ENCODE measurements at places on chromosomes 1 and 21.

GRCh38 chr1:99964806-99965205, 5.0 kb upstream of the SLC35A3 start:
- DNase-seq: no peak

- DNase-seq: no peak
Measured at GRCh38 chr1:48003741-48004531, 6.8 kb upstream of the TRABD2B start.

GRCh38 chr1:25711555-25712298, 88.3 kb upstream of the SELENON start:
- no peak for DNase-seq

DNA sequence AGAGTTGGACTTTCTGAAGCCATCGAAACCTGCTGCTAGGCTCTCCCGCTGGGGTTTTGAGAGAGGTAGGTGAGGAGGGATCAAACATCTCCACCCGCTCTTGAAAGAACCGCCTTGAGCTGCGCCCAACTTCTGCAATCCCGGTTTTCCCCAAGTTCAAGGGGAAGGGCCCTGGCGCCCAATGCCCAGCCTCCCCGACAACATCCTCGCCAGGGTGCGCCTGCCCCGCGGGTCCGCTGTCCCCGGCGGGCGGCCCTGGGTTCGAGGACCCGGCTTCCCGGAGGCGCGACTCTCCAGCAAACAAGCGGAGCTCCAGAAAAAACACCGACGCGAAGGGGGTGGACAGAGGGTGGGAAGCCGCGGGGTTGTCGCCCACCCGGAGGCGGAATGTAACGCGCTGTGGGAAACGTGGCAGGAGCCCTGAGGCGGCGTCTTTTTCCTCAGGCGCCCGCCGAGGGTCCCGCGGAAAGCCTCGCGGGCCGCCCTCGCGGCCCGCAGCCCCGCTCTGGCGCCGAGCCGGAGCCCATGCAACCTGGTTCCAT, 607 bp downstream of the BTG3 start:
- peak; percentile 20 for DNase-seq

DNA sequence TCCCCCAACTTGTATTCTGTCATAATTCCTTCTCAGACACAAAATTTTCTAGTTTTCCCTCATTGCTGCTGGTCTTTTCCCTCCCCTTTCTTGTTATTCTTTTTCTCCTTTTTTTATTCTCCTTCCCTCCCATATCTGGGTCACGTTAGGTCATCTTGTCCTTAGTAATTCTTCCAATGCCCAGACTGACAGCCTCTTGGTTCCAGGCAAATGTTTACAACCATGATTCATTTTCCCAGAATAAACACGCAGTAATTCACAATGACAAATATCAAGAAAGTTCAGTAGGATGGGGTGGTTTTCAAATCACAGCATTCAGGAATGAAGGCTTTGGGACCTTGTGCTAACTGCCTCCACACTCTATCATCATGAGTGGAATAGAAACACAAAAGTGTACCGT, 25.2 kb downstream of the NHLH2 start:
- DNase-seq: no peak

DNA sequence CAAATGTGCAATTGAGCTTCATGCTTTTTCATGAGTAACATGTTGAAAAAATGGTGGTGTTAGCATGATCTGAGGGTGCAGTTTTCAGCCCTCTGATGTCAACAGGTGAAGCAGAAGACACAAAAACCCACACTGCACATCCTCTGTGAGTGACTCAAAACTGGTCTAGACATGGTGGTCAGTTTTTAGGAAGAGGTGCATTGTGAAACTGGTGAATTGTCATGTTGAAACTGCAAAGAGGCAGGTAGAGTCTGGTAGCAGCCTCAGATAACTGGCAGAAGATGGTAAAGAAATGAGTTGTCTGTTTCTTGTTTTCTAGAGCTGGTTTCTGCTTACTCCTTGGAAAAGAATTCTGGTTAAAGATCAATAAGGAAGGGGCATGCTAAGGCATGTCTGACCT, 97.3 kb upstream of the HMCN1 start:
- no peak for DNase-seq

DNA sequence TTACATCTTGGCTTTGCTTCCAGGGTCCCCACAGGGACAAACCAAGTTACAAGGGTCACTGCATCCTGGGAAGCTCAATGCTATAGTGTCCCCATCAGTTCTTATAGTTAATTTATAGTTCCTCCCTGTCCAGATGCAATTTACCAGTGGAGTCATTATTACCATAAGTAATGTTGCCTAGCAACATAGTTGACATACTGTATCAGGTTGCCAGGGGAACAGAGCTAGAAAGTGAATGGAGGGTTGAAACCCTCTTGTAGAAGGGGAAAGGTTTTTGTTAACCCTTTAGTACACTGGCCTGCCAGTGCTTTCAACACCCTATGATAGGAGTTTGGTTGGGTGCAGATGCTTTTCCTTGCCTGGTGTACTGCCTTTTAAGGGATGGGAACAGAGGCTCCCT, 34.3 kb upstream of the TTC4 start:
- DNase-seq: no peak

GRCh38 chr1:7281821-7282220, 489.3 kb upstream of the VAMP3 start:
- no peak for DNase-seq

DNA sequence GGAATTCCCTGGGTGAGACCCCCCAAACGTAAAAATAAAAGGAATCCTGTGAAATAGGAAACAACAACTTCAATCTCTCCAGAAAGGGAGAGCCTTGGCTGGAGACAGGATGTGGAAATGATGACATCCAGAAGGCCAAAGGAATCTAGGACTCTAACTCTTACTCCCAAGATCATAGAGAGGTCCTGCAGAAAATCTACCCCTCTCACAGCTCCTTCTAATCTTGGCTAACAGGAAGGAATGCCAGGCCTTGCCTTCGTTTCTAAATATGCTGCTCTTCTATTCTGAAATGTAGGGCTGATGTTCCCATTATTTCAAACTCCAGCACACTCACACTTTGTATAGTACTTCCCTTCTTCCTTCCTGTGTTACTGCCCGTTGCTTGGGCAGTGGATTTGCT, 40.7 kb downstream of the ARHGEF11 start:
- DNase-seq: no peak

GRCh38 chr1:18548643-18549042, 67.9 kb downstream of the KLHDC7A start:
- no peak for DNase-seq

- no peak for DNase-seq
Measured at GRCh38 chr1:20980051-20980450, 192.9 kb upstream of the HP1BP3 start.

- DNase-seq: no peak
Measured at GRCh38 chr1:76807543-76808260, 59.6 kb upstream of the ST6GALNAC5 start.

DNA sequence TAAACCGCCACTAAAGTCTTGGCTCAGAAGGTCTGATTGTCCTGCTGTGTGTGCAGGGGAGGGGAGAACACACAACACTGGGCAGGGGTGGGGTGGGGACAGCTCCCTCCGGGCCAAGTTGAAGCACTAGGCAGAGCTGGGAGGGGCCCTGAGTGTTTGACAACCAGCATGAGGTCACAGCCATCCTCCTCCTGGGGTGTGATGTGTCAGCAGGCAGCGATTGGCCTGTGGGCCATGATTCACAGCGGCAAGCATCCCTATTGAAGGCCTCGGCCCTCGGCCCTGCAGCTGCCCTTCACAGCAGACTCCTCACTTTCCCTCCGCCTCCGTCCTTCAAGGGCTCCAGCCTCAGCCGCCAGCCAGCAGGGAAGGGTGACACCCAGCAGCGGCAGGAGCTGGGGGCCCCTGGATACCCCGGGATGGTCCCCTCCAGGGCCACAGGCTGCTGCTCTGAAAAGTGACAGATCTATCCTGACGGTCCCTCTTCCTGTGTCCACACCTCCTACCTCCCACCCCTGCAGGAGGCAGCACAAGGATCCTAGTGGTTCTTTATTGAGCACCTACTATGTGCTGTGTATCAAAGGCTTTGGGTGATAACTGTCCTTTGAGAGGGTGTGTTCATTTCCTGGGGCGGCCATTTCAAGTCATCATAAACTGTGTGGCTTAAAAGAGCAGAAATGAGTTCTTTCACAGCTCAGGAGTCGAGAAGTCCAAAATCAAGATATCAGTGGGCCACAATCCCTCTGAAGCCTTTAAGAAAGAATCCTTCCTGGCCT, 66.0 kb upstream of the SLC25A33 start:
- no peak for DNase-seq

- DNase-seq: no peak
Measured at GRCh38 chr1:15992187-15992553, 11.9 kb upstream of the SRARP start.

DNA sequence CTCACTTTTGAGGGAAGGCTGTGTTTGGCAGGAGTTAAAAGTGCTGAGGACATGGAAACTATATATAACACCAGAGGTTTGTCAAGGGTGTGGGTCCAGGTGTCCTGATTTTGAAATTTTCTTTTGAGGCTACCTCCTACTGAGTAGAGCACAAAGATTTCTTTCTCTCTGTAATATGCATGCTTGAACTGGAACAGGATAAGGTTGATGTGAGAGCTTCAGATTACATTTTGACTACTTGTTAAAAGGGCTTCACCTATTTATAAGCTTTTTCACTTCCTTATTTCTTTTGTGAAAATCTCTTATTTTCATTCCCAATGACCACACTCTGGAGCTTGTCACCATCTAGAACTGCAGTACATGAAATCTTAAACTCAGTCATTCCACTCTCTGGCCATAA, 59.8 kb upstream of the PLA2G4A start:
- no peak for DNase-seq

GRCh38 chr1:209597499-209597898, 14.0 kb downstream of the CAMK1G start:
- DNase-seq: no peak

DNA sequence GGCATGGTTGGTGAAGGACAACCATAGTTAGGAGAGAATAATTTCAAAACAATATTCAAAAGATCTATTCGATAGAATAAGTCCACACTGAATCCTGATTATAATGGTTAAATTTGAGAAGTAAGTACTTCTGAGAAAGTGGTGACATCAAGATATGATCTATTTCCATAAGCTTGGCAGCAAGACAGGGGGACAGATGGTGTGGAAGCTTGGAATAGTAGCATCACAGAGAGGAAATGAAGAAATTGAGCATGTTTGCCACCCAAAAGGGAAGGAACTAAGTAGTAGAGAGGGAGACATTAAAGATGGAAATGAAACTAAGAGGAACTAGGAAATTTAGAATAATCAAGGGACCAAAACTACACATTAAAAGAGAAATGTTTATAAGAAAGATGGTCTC, 94.5 kb downstream of the OLFM3 start:
- no peak for DNase-seq

GRCh38 chr1:104264521-104264920, 514.8 kb downstream of the AMY1C start:
- DNase-seq: no peak

DNA sequence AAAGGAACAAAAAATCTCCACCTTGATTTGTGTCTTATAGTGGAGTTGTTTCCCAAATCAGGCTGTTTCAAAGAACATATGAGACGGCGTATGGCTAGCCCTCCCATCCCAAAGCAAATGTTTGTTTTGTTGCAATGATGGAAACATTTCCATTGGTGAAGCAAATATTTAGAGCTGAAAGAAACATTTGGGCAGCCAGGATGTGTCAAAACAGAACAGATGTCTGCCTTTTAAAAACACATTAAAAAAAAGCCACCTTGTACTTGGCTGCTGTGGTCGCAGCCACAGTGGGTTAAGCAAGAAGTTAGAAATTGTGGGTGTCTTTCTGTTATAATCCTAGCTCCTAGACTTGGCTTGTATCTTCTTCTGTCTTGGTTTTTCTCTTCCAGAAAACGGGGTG, 116.3 kb downstream of the PEX14 start:
- no peak for DNase-seq

DNA sequence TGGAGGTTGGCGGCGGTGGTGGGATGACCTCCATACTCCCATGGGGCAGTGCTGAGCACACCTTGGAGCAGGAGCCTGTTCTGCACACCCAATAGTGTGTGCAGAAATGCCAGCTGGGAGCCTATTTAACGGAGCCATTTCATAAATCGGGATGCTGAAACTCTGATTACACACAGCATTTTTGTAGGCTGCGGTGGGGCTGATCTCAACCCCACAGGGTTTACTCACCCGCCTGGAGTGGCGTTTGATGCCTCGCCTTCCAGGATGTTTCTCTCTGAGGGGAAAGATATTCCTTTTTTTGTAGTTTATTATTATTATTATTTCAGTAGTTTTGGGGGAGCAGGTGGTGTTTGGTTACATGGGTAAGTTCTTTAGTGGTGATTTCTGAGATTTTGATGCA, 82.6 kb upstream of the WDR26 start:
- no peak for DNase-seq

GRCh38 chr1:159228554-159228953, 23.9 kb downstream of the ACKR1 start:
- DNase-seq: no peak

GRCh38 chr1:5340560-5341130, 651.6 kb downstream of the NPHP4 start:
- no peak for DNase-seq

DNA sequence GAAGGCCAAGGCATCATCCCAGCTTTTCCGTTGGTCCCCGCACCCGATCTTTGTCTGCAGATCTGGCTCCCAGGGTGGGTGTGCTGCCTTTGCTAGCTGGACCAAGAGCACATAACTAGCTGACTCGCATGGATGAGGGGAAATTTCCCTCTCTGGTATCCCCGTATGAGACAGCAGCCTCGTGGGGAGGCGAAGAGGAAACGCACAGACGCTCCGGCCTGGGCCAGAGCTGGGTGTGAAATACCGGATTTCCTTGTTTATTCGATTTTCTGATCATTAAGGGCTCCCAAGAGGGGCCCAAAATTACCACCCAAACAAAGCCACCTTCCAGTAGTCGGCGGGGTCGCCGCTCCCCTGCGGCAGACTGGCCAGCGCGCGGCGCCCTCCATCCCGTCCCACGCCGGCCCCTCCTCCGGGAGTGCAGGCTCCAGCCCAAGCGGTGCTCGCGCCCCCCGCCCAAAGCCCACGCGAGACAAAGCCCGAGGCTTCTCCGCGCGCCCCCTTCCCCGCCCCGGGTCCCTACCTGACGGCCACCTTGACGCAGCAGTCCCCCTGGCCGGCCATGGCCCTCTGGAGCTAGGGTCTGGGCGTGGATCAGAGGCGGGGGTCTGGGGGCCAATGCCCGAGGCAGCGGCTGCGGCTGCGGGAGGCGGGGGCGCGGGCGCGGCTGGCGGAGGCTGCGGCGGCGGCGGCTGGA, 546 bp downstream of the KIF21B start:
- DNase-seq: peak; percentile 38

DNA sequence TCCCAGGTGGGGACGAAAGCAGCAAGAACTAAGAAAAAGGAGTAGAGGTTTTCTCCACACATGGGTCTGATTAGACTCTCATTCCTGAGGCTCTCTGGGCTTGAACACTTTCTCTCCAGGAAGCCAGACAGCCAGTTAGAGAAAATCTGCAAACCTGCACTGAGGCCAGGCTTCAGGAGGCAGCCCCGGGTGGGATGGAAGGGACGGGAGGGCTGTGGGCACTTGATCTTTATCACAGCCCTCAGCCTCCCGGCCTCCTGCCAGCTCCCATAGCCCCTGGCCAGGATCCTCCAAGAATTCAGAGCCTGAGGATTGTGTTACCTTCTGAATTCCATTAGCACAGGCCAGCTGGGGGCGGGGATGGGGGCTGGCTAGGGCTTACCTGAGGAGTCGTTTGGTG, 40.1 kb downstream of the SERTAD4 start:
- no peak for DNase-seq

All from activated gamma-delta T cell (primary cell).